ENCODE measurements at places on chromosomes 1 and 21.

DNA sequence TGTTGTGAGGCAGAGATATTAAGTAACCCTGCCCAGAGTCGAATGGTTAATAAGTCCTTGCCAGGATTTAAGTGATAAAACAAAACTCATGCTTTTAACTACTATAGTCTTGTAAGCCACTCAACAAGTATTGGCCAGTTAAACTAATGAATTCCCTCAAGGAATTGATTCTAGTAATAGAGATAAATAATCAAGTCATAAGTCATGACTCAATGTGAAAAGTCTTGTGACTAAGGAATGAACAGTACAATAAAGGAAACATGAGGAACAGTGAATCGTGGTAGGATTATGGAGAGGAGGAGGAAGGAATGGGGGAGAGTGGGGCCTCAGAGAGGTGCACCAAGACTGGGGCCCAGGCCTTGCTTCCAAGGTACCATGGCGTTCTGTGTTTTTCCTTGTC, 104.7 kb downstream of the FGGY start:
- H3K4me1 ChIP-seq: no peaks in the 10 kb centered on the region
- no peak overlapping the region for H3K27ac ChIP-seq
- H3K4me3 ChIP-seq: no peak overlapping the region
- H3K36me3 ChIP-seq: no peaks in the 10 kb centered on the region

DNA sequence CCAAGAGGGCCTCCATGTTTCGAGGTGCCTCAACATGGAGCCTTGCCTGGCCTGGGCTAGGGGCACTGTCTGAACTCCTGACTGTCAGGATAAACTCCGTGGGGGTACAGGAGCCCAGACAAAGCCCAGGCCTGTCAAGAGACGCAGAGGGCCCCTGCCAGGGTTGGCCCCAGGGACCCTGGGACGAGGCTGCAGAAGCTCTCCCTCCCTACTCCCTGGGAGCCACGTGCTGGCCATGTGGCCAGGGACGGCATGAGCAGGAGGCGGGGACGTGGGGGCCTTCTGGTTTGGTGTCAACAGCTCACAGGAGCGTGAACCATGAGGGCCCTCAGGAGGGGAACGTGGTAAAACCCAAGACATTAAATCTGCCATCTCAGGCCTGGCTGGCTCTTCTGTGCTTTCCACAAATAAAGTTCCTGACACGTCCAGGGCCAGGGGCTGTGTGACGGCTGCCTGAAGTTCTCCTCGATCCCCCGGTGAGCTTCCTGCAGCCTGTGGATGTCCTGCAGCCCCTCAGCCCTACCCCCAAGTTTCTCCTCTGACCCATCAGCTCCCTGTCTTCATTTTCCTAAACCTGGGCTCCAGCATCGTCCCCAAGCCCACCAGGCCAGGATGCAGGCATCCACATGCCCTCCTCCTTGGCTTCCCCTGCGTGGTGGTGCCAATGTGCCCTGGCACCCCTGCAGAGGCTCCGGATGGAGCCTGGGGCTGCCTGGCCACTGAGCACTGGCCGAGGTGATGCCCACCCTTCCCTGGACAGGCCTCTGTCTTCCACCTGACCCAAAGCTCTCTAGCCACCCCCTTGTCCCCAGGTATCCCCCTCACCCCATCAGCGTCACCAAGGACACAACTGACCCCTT, 12.8 kb upstream of the LRRC3 start:
- no peaks in the 10 kb centered on the region for H3K27me3 ChIP-seq
- no peak overlapping the region for H3K27ac ChIP-seq
- no peak overlapping the region for H3K4me3 ChIP-seq
- DNase-seq: no peak
- H3K36me3 ChIP-seq: no peaks in the 10 kb centered on the region

- H3K4me1 ChIP-seq: no peaks in the 10 kb centered on the region
- no peaks in the 10 kb centered on the region for H3K27me3 ChIP-seq
- H3K36me3 ChIP-seq: no peaks in the 10 kb centered on the region
- no peak for DNase-seq
- H3K4me3 ChIP-seq: no peak overlapping the region
- H3K27ac ChIP-seq: no peak overlapping the region
These were observed 327.9 kb upstream of the C1orf174 start for GRCh38 chr1:4227986-4228385.

DNA sequence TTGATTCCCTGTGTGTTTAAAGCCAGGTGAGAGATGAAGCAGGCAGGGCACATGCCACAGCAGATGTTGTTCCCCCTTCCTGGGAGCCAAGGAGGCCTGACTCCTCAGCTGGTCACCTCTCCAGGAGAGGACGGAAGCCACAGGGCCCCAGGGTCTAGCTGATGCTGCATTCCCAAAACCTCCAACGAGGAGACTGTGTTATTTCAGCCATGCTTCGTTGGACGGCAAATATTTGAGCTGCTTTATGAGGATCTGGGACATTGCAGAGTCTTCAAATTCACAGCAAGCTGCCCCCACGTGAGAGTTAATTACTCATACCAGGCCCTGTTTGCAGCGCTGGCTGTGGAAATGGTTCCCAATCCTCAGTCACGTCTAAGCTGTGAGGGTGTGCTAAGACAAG, 85.3 kb downstream of the CDC7 start:
- no peaks in the 10 kb centered on the region for H3K36me3 ChIP-seq
- DNase-seq: no peak
- H3K4me1 ChIP-seq: no peaks in the 10 kb centered on the region
- H3K27me3 ChIP-seq: no peaks in the 10 kb centered on the region
- H3K4me3 ChIP-seq: no peak overlapping the region

GRCh38 chr21:17612023-17612564, 607 bp downstream of the BTG3 start:
- H3K4me1 ChIP-seq: 0 out of 2 replicates have a peak, but pooled peaks cover 2% of the 10 kb centered on the region
- H3K36me3 ChIP-seq: 0 out of 2 replicates have a peak, but pooled peaks cover 6% of the 10 kb centered on the region
- H3K27me3 ChIP-seq: no peaks in the 10 kb centered on the region
- H3K4me3 ChIP-seq: peak overlapping the region; percentile 90

DNA sequence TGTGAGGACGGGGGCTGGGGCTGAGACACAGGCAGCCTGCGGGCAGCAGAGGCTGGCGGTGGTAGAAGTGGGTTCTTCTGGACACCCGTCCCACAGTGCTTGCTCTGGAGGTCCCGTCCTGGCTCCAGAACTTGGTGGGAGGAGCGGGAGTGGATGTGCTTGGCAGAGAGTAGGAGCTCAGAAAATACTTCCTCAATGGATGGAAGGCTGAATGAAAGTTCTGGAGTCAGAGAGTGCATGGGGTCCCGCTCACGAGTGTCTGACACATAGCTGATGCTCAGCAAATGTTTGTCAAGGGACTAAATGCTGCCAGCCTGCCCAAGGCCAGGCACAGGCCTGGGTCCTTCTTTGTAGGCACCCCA, 13.4 kb upstream of the NES start:
- H3K4me1 ChIP-seq: peaks cover 22% of the 10 kb centered on the region
- no peak for DNase-seq
- no peak overlapping the region for H3K4me3 ChIP-seq

GRCh38 chr1:236425031-236425663, 31.1 kb downstream of the EDARADD start:
- H3K27ac ChIP-seq: no peak overlapping the region
- H3K4me1 ChIP-seq: no peaks in the 10 kb centered on the region
- H3K4me3 ChIP-seq: no peak overlapping the region

Data from iPS DF 6.9 (cell line).